Activated naive CD4-positive, alpha-beta T cell (primary cell): ENCODE measurements at places on chromosomes 3 and 15.

GRCh38 chr15:66631616-66632263 lies 65.9 kb upstream of the LCTL start:
- DNase-seq: no peak

- DNase-seq: no peak
Observed at GRCh38 chr3:72657666-72658065, 190.6 kb downstream of the SHQ1 start.

- DNase-seq: no peak
Observed at GRCh38 chr3:61743686-61744242, 182.4 kb downstream of the PTPRG start.

DNA sequence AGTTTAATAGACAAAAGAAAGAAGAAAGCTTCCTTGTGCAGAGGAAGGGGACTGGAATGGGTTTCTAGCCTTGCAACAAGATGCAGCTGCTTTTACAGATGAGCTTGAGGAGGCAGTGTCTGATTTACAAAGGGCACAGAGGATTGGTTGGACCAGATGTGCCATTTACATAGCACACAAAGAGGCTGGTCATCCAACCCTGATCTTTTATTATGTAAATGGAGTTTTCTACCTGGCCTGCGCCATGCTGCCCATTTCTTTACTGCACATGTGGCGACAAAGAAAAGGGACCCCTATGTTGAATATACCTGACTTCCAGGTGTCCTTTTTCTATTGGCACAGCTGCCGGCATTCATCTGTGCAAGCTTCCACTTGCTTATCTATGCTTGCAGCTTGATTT lies 409.4 kb upstream of the FRG2C start:
- no peak for DNase-seq

DNA sequence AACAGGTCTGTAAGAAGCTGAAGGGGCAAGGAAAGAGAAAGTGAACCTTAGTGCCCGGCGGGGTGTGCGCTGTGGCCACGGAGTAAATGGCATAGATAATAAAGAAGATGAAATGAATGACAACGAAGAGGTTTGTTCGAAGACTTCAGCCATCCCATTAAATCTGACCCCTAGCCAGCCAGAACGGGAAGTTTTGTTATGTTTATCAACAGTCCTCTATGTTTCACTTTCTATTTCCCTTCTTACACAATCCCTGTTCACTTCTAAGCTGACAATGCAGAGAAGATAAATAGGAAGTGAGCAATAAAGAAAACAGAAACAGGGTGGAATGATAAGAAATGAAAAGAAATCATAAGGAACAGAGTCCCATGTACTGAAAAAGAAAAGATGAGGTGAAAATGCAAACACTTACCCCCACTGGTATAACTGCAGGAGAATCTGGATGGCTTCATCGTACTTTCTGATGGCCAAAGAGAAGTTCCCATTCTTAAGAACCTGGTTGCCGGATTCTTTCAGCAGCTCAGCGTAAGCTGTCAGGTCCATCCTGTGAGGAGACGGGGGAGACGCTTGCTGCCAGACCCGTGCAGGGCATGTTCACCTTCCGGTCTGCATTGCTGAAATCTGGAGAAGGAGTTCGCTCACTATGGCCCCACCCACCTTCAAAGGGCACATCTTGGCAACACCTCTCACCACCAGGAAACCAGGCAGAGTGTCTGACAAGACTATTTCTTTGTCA lies 36.8 kb downstream of the TRANK1 start:
- DNase-seq: peak; percentile 2

DNA sequence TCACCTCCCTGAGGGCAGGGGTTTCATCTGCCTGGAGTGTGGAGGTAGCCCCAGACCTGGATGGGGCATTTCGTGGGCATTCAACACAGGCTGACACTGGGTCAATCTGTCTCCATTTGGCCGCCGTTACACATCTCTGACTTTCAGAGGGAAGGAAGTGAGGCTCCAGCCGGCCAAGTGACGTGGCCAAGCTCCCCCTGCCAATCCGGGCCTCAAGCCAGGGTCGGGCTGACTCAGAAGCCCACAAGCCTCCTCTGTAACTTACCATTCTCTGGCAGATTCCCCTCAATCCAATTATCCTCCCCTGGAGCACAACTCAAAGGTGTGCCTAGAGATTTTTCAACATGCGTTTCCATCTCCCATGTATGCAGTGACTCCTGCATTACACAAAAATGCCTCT lies 227.6 kb downstream of the KLF13 start:
- DNase-seq: no peak

- DNase-seq: no peak
Observed at GRCh38 chr3:2099028-2099671, 484 bp downstream of the CNTN4 start.

GRCh38 chr15:82530006-82530405 lies 10.3 kb downstream of the RPS17 start:
- no peak for DNase-seq

- DNase-seq: no peak
Observed at GRCh38 chr3:52153389-52154096, 680 bp downstream of the POC1A start.

GRCh38 chr15:91022075-91022831 lies at the start of gene VPS33B:
Gene VPS33B, minus strand, starts transcription at chr15:91022594. Its CDS starts 345 bp downstream, at chr15:91022249.
- peak; percentile 25 for DNase-seq

- no peak for DNase-seq
Observed at GRCh38 chr3:55668359-55668758, 181.3 kb upstream of the WNT5A start.

DNA sequence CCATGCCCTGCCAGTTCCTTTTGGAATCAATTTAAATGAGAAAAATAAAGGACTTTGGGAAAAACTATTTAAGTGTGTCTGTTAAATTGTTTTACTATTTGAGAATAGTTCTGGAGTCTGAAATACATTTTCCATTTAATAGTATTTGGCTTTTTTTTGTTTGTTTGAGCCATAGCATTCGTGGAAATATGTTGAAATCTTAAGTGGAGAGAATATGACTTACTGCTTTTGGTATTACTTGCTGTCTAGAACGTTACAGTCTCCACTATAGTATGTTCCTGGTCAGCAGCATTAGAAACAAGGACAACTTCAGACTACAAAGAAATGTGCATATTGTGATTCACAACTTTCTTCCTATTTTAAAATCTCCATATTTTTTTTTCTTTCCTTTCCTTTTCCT lies 179.4 kb downstream of the GHSR start:
- no peak for DNase-seq

DNA sequence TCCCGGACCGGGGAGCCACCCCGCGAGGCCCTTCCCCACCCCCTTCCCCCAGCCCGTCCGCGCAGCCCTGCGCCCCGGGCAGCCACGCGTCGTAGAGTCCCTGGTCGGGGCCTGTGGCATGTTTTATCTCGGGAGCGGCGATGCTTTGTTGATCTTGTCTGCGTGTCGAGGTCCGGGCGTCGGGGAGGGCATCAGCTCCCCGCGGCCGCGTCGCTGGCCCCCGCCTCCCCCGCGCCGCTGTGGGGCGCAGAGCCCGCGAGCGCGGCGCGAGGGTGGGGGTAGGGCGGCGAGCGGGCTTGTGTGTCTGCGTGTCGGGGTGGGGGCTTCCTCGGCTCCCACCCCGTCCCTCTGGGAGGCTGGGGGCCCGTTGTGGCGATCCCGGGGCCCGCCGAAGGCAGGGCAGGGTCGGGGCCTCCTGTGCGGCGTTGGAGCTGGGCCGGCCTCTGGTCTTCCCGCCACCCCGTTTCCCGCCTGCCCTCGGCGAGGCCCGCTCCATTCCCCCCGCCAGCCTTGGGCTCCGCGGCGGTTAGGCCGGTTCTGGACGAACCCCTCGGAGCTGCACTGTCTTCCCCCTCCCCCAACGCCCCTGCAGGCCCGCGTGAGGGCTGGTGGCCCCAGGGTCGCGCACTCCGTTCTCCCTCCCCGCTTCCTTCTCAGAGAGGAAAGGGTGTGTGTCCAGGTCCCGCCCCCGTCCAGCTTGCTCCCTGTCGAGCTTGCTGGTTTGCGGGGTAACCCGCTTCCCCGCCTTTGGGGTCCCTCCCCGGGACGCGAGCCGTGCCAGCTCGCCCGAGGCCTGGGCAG lies 695 bp downstream of the GMPS start:
- DNase-seq: peak; percentile 35

DNA sequence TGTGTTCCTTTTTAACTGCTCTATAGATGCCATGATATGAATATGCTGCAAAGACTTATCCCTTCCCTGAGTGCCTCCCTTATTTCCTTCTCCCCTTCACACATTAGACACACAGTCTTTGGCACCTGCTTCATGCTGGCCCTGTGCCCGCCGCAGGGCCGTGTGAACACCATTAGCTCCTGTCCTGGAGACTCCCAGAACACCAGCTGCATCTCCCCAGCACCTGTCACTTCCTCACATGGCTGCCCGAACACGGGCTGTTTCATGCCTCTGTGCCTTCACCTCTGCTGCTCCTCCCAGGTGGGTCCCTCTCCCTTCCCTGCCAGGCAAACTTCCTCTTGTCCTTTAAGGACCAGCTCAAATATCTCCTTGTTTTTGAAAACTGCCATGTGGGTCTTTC lies 40.5 kb upstream of the SEC13 start:
- no peak for DNase-seq

- DNase-seq: no peak
Observed at GRCh38 chr3:11240496-11240895, 31.7 kb upstream of the ATG7 start.

DNA sequence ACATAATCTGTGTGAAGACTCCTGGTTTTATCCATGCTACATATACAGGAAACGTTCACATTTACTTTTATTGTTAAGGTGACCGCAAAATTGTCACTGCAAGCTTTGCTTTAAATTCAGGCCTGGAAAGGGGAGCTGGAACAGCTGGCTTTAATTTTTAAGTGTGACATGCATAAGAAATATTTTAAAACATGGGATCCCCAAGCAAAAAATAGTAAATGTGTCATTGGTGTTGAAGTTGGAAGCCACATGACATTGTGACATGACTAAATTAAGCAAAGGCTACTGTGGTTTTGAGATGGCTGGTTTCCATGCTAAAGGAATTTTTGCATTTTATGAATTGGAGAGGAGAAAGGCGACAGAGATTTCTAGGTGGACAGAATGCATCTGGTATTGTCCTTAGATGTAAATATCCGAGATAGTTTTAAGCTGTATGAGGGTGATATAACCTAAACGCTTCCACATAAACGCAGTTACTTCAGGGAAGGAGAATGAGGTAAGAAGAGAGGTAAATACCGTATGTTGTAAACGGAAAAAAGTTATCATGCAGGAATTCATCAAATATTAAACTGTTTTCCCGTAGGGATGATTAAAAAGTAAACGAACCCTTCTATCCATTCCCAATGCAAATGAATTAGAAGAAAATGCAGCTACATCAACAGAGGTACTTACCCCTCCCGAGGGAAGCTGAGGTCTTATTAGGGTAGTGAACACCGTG lies 927 bp upstream of the FYTTD1 start:
- no peak for DNase-seq

- DNase-seq: no peak
Observed at GRCh38 chr15:96054621-96055020, 275.9 kb upstream of the NR2F2 start.
